ENCODE measurements at places on chromosomes 6 and 20.
A peak's percentile ranks its signal among the peaks of the same experiment; 100 is the strongest.

- DNase-seq = no peak
Measured at GRCh38 chr6:147173140-147173539, 31.1 kb upstream of the STXBP5 start.

- DNase-seq = no peak
Measured at GRCh38 chr6:127496471-127496870, 22.7 kb downstream of the MTCL3 start.

GRCh38 chr6:37314487-37315156 lies 39.2 kb upstream of the RNF8 start:
- DNase-seq = peak; percentile 49

GRCh38 chr6:13729891-13730290 lies 18.3 kb upstream of the RANBP9 start:
- no peak for DNase-seq

DNA sequence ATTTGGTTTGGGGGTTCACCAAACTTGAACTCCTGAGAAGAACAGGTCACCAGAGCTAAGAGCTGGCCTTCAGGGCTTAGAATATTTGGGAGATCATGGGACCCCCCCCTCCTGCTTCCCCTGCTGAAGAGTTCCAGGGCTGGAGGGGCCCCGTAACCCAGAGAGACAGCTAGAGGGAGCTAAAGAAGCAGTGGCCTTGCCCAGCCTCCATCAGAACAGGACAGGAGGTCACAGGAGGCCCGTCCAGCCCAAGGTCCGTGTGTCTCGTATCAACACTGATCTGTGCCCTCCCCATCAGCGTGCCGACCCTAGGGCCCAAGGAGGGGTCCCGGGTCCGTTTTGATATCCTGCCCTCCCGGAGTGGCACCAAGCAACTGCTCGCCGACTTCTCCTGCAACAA lies 40.6 kb upstream of the TGM6 start:
- DNase-seq = no peak

DNA sequence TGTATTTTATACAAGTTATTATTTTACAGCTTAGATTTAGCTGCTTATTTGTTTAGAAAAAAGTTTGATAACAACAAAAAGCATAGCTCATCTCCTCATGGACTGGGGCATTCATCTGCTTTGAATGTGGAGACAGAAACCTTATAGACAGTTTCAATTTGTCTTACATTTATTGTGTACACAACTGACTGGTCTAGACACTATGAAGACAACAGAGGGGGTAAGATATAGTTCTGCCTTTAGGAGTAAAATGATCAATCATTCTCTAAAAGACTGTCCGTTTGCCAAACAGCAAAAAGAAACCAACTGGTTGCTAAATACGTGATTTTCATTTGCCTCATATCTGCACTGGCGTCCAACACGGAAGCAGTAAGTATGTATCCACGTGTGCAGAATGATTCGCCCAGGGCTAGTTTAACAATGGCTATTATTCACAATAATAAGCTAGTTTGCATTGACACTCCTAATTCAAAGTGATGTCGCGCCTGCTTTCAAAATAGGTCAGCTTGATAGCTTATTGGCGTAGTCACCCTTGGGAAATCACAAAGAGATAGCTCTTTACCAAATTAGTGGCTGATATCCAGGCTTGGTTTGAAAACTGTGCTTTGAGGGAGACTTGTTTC lies 153.6 kb downstream of the BMP2 start:
- no peak for DNase-seq

DNA sequence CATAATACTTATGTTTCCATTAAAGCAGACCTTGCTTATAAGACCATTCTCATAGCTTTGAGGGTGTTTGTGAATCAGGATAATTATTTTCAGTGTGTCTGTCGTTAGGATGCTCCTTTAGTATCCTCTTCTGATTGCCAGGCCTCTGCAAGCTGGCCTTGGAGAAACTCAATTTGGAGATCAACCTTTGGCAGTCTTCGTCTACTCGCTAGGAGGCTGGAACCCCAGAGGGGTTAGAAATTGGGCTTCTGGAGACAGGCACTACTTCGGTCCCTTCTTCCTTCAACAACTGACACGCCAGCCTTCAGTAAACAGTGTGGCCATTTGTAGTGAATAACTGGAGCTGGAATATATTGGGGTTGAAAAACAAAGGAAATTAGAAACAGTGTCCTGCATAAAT lies 100.8 kb upstream of the CITED2 start:
- DNase-seq = no peak
